Stimulated activated CD8-positive, alpha-beta memory T cell treated with anti-CD3 and anti-CD28 coated beads, Interleukin-12 subunit alpha, Interleukin-12 subunit beta, amount 100 ng/mL, for 1 hour (primary cell): ENCODE measurements at places on chromosomes 1 and 21.

- DNase-seq, result no peak
Measured at GRCh38 chr1:94142583-94142982, 21.6 kb upstream of the ABCA4 start.

GRCh38 chr1:85196358-85196757 is 4.5 kb downstream of the SYDE2 start:
- no peak for DNase-seq

DNA sequence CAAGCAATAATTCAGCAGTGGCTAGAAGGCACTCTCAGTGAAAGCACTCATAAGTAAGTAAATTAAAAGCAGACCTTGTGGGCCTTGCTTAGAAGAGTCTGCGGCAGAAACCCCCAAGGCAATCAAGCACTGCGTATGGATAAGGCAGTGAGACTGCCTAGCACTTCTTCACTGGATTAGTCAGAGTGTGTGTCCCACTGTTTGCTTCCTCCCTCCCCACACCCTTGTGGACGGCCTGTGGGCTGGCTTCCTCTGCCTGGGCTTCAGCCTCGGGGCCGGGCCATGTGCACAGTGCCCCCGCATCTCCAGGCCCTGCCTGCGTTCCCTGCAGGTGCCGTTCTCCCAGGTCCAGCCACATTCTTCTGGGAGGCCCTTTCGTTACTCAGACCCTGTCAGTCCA is 23.8 kb downstream of the AGT start:
- no peak for DNase-seq

GRCh38 chr21:43193651-43194302 is 25.0 kb downstream of the CRYAA start:
- DNase-seq, result no peak

GRCh38 chr21:24217151-24217550 is 1390.1 kb downstream of the MRPL39 start:
- DNase-seq, result no peak

GRCh38 chr21:42553435-42553834 is 39.8 kb downstream of the SLC37A1 start:
- no peak for DNase-seq

DNA sequence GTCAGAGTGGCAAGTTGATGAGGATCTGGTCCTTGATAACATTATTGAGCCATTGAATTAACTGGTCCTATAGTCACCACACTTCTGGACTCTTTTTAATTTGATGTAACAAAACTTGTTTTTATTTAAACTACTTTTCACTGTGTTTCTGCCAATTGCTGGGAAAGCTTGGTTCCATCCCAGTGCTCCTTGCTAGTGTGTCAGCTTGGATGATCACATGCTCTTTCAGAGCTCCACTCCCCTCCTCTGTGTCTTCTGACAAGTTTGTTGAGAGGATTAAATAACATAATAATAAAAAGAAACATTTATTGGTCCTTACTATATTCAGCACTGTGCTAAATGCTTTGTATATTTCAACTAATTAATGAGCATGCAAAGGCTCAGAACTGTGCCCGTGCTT is 448.5 kb upstream of the B3GALT2 start:
- DNase-seq, result no peak

GRCh38 chr21:44791246-44791645 is 10.4 kb downstream of the UBE2G2 start:
- DNase-seq, result no peak

DNA sequence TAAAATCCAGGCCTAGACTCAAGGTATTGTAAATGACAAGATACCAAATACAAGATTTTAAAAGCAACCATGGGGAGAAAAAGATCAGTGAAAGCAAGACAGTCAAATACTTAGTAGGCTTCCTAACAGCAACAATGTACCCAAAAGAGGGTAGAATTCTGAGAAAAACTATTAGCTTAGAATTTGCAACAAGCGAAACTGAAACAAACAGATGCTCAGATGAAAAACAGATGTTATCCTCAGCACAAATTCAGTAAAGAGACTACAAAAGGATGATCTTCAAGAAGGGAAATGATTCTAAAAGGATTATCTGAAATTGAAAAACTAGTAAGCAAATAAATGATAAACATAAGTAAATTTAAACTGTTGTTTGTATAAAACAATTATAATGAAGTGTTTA is 40.0 kb downstream of the PDC start:
- DNase-seq, result no peak

GRCh38 chr1:36217670-36218069 is 6.6 kb upstream of the THRAP3 start:
- DNase-seq, result no peak

DNA sequence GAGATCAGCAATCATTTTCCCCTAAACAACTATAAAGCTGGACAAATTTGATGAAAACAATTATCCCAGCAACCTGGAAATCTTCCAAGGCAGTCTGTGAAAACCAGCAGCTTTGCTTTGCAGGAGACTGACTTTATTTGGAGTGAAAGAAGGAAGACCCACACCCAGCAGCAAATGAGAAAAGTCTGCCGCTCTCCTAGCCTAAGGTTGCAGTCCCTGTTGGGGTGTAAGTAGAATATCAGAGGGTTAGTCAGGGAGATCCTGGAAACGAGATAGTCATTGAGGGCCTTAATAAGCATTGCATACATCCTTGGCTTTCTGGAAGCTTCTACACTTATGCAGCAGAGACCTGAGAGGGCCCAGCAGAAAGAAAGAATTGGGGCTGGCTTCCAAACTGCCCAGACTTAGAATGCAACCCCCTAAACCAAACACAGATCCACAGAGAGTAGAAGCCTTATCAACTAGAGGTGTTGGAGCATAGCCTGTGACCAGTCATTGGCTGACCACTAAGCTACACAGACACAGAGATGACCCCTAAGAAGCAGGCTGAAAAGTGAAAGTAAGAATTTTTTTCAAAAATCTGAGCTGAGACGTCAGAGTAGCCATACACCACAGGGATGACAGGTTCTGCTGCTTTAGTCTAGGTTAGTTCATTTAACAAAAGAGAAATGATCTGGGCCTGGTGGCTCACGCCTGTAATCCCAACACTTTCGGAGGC is 98.3 kb downstream of the LYPLAL1 start:
- DNase-seq, result no peak

DNA sequence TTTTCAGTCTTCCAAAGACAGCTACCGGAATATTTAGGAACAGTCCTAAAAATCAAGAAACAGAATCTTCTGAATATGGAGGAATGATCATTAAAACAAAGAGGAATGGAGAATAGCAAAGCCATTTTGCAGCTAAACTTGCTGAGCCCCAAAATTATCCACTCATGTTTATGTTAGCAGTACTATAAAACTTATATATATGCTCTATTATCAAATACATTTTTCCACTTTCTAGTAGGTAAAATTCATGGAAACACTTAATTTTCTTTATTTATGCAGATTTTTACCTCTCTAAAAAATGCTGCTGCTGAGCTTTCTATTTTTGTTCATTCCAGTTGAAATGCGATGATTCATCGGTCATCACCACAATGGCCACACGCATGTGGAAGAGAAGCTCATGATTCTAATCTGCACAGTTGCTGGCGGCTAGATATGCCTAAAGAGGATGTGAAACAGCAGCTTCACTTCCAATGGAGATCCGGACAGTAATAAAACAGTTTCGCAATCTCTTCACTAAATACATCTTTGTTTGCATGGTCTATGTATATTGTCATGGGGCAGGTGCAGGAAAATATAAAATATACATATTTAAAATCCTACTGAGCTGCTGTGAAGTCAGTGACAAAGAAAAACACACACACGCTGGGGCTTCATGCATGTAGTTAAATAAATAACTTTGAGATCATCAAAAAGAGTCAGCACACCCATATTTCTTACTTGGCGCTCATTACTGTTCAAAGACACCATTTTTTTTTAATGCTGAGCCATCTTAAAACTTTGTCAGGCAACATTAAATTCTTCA is 292.2 kb downstream of the SMYD3 start:
- no peak for DNase-seq

GRCh38 chr1:151340870-151341754 is 5.9 kb downstream of the RFX5 start:
- peak; percentile 25 for DNase-seq

GRCh38 chr1:38079019-38079418 is 32.4 kb upstream of the POU3F1 start:
- no peak for DNase-seq

DNA sequence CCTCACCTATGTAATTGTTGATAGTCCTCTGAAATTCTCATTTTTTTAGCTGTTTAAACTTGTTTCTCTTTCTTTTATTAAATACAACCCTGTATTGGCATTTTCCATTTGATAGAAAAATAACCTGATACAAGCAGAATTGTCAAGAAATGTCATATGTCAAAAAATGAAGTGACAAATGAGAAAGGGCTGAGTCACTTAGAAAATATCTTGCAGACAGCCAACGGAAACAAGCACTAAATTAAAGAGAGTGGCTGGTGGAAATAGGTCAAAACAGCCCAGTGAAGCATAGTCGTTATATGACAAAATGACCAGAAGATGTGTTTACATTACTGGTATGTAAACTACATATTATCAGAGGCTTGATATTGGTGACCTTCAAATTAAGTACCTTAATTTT is 484.4 kb downstream of the PLA2G4A start:
- no peak for DNase-seq

DNA sequence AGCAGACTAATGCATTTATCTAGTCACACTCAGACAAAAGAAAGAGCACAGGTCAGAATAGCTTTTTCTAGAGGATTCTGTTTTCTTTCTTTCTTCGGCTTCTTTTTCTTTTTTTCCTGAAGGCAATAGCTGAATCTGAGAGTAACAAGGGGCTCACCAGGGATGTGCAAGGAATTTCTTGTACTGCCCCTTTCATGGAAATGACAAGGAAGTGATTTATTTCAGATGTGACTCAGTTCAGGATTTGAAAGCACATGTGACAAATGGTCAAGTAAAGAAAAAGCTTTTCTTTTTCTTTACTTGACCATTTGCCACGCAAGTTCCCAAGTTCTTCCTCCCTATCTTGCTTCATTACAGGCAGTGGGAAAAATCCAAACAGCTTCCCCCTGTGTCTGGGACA is 202.0 kb downstream of the GABPA start:
- DNase-seq, result no peak

DNA sequence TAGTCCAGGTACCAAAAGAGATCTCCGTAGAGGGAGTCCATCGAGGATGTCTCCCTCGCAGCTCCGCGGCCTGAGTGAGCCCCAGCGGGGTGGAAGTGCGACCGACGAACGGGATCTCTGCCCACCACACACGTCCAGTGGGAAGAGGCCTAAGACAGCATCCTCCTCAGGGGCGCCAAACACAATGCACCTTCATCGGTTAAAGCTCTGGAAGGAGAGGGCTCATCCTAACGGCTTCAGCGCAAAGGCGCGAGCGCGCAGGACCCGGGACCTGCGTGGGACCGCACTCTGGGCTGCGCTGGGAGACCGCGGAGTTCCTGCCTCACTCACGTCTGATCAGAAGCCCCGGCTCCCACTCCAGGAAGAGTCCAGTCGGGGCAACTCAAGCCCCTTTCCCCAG is 7.6 kb downstream of the SLC25A24 start:
- no peak for DNase-seq

DNA sequence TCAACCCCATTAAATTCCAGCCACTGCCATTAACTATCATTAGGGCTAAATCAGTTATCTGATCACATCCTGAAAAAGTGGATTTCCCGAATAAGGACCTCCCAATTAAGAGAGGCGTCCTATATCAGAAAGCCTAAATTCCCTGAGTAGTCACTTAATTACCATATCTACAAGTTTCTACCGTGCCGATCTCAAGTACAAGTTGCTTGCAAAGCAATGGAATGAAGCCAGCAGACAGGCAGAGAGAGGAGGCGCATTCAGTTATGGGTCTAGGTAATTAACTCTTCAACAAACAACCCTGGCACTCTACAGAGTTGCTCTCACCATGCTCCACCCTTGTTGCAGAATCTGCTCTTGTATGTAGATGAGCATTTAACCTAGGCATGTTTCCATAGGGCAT is 494.6 kb upstream of the RUNX1 start:
- no peak for DNase-seq

- no peak for DNase-seq
Measured at GRCh38 chr1:190373705-190374336, 103.8 kb downstream of the BRINP3 start.

DNA sequence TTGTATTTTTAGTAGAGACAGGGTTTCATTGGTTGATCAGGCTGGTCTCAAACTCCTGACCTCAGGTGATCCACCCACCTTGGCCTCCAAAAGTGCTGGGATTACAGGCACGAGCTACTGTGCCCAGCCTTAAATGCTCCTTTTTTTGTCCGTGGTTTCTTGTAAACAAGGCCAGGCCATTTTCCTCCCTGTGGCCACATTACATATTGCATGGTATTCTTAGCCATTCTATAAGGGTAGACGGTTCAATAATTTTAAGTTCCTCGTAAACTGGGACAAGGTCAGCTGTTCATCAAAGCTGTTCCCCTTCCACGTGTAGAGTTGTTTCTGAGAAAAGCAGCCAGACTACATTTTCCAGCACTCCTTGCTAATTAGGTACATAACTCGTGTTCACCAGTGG is 10.3 kb upstream of the LUZP1 start:
- DNase-seq, result no peak

DNA sequence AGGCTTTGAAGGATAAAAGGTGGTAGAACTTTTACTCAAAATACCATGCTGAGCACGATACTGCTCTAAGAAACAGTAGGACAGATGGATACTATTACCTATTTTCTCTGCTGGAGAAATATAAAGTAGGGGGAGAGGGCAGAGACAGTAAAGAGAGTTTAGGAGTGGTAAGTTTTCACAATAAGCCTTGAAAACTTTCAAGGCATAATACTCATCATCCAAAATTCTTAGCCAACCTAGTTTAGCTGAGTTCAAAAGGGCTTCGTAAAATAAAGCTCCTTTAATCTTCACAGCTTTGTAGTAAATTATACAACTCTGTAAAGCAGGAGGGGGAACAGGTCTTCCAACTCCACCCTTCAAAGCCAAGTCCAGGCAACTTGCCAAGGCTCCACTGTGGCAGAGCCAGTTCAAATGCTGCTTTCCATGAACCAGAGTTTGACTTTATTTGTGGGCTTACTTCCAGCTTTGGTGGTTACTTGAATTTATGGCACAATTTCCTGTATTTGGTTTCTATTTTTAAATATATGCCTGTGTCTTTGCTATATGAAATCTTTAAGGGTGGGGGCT is 15.5 kb downstream of the TEX38 start:
- no peak for DNase-seq

DNA sequence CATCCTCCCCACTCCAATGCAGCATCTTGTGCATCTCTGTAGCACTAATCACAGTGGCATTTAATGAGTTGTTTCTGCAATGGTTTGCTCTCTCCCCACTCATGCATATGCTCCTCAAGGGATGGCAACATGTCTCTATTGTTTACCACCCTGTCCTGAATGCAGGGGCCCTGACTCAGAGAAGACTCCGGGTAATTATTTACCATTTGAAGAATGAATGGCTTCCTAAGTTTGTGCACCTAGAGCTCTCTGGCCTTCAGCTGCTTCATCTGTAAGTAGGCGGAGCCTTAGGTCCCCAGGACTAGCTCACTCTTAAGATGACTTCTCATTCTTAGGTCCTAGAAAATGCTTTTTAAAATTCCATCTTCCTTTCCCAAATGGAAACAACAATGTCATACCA is 63.7 kb upstream of the IGSF21 start:
- no peak for DNase-seq

DNA sequence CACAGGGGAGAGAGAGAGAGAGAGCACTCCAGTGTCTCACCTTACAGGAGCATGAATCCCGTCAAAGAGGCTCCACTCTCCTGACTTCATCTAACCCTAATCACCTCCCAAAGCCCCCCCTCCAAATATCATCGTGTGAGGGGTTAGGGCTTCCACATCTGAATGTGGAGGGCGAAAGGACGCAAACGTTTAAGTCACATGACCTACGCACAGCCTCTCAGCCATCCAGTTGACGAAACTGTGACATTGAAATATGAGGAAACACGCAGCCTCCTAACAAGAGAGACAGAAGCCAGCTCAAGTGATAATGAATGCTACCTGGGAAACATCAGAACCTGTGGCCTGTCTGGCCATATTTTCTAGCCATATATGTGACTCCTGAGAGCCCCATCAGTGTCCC is 63.7 kb downstream of the MATN1 start:
- DNase-seq, result no peak
